ENCODE measurements at places on chromosomes 6 and 20.
A peak's percentile ranks its signal among the peaks of the same experiment; 100 is the strongest.

- DNase-seq = no peak
These were observed 213.6 kb upstream of the DTNBP1 start for GRCh38 chr6:15876406-15876805.

DNA sequence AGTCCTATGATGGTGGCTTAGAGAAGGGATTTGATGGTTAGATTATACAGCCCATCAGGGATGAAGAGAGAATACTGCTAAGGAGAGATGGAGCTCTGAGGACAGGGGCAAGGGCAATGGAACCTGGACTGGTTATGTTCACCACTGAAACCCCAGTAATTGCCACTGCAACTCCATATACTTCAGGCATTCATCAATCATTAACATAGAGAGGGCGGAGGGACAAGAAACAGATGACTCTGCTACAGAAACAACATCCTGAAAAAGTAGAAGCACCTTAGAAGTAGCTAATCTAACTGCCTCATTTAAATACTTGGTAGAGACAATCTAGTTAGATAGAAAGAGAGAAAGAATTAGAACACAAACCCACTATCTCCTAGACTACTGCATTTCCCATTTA lies 89.8 kb downstream of the MDN1 start:
- DNase-seq = no peak

GRCh38 chr6:28315628-28316027 lies 20.3 kb downstream of the ZSCAN31 start:
- no peak for DNase-seq

DNA sequence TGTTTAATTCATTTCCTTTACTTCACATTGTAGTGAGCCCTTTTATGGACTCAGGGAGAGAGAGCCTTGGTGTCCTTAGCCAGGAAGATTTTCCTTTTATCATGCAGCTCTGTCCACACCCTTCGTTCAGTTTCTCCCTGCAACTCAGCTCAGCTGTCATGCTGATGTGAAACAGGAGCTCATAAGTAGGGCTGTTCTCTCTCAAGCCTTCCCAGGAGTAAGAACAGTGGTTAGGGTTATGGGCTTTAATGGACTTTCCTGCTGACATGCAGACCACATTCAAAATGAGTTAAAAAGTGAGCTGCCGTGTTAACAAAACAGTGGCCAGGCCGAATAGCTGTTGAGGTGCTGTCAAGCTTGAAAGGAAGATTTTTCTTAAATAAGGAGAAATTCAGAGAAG lies 104.1 kb downstream of the BCKDHB start:
- no peak for DNase-seq

GRCh38 chr6:127463056-127463455 lies 3.9 kb upstream of the KIAA0408 start:
- DNase-seq = no peak

DNA sequence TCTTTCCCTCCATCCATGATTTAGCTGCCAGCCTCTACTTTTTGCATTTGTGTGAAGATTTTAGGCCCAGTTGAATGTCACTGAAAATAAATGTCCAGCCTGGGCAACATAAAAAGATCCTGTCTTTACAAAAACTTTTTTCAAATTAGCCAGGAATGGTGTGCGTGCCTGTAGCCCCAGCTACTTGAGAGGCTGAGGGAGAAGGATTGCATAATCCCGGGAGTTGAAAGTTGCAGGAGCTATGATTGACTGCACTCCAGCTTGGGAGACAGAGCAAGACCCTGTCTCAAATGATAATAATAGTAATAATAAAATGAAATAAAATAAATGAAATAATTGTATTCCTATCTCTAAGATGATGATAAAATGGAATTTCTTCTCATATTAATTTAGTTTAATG lies 5.0 kb upstream of the GFOD1 start:
- no peak for DNase-seq

DNA sequence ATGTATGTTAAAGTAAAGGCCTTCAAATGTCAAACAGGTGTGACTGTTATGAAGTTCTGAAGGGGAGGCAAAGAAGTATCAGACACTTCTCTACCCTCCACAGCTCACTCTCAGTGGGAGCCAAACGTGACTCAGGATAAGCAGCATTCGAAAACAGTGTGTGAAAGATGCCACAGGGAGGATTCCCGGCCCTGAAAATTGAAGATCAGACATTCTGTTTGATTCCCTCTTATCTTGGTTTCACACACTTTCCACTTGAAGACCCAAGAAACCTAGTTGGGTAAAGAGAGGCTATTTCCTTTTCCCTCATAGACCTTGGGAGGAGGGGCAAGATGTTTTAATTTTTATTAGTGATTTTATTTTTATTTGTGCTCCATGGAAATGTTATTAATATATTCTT lies 164.2 kb upstream of the SUPT3H start:
- DNase-seq = no peak

DNA sequence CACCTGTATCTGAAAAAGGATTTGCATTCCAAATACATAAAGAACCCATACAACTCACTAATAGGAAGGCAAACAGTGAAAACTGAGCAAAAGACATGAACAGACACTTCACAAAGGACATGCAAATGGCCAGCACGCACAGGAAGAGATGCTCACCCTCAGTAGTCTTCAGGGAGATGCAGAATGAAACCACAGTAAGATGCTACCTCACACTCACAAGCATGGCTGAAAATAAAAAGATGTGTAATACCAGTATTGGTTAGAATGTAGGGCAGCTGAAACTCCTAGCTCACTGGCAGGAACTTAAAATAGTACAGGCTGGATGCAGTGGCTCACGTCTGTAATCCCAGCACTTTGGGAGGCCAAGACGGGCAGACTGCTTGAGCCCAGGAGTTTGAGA lies 64.6 kb downstream of the SNX5 start:
- no peak for DNase-seq

DNA sequence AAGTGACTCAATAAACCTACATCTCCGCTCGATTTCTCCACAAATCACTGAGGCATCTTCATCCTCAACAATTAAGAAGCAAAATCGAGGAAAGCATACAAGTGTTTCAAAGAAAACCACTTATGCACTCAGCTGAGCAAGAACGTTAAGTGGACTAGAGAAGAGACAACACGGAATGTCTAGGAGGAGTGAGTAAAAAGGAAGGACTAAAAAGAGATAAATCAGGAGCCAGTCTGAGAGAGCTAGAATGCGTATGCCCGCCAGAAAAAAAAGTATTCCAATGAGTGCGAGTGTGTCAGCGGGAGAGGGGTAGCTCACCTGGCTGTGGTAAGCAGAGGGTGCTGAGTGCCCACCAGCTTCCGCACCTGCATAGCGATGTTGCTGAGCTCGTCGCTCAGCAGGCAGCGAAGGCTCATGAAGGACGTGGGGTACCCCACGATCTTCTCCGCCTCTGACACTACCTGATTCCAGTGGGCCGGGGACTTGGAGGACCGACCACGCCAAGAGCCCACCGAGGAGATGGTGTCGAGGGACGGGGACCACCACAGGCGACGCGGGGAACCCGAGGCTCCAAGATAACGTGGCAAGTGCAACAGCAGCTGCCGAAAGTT lies 587 bp downstream of the PDSS2 start:
- DNase-seq = no peak

- no peak for DNase-seq
These were observed 56.3 kb downstream of the EZR start for GRCh38 chr6:158762787-158763433.

- DNase-seq = no peak
These were observed 271.7 kb upstream of the CHD6 start for GRCh38 chr20:41889844-41890224.

- DNase-seq = no peak
These were observed 62.8 kb downstream of the IRF4 start for GRCh38 chr6:454148-454991.

GRCh38 chr20:47988676-47989075 lies 203.4 kb upstream of the SULF2 start:
- DNase-seq = no peak

- DNase-seq = no peak
These were observed 25.1 kb downstream of the IL20RA start for GRCh38 chr6:137019476-137020272.

DNA sequence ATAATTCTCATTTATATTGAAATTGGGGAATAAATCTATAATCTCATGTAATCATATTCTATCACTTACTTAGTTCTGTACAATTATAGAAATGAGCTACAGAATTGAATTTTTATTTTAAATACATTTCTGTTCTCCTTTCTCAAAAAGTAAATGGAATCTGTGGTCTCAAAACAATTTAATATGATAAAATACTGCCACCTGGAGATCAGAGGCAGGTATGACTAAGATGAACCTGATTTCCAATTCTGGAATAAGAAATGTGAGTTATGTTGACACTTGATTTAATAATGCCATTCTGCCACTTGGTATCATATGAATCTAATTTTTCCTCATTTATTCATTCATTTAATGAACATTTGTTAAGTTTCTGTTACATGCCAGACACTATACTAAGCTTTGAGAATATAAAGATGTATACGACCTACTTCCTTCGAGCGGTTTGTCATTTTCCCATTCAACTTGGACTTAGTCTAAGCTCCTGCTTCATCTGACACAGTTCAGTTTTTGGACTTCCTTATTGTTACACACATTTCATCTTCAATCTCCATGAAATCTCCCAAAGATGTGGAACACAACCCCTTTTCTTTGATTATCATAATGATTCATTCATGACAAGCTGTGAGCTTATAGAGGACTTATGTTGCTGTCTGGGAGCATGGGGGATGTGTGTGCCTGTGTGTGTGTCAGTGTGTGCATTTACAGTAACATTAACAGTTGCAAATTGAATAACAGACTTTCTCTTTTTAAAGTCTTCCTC lies 7.5 kb upstream of the CCDC28A start:
- DNase-seq = no peak

DNA sequence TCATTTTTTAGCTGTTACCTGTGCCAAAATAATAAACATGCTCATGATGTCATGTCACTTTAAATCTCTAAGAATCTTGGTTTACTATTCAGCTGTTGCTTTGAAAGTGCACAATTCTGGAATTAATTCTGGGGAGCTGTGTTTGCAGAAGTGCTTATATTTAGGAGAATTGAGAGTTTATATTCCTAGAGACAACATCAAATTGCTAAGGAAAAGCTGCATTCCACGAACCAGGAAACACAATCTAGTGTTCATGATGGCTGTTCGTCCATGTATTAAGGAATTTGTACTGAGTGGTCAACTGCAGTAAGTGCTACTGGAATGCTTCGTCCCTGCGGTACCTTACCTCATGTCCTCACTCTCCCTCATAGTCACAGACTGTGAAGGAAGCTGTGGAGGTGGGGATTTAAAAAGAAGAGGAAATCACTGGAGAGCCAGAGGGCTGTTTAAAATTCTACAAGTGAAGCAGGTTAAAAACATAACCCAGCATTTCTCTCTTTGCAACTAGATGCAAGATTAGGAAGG lies 161.0 kb downstream of the TRMT11 start:
- DNase-seq = no peak

DNA sequence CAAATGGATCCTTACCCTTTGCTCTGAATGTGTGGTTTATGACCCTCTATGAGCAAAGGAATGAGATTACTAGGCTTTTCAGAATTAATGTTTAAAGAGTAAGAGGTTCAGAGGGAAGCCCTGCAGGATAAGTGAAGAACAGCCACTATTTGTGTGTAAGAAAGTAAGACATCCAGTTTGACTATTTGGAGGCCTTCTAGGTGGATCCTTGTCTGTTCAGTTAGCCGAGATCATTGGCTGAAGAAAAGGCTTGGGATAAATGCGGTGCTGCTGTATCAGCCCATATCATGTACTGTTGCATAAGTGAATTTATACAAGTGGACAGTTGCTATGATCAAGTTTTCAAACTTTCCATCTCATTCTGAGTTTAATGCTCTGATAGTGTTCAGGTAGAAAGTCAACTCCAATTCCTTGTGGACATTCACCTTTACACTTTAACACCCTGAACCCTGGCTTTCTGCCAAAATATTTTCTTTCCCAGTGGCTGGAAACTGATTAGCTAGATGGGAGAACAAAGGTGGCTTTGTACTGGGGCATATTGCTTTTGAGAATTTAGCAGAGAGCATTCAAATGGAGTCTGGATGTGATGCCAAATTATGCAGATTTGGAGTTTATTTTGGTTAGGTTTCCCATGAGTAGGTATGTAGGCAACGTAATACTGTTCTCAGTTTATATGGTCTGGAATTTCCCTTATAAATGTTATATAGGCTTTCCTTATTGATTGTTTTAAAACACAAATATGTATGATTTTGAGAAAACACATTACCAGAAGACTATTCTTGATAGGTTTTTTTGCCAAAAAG lies 15.0 kb downstream of the PARD6B start:
- no peak for DNase-seq

GRCh38 chr6:166567107-166567506 lies 19.4 kb downstream of the RAMACL start:
- no peak for DNase-seq

- DNase-seq = no peak
These were observed 93.4 kb downstream of the ZMYND8 start for GRCh38 chr20:47263080-47263464.

GRCh38 chr6:24931718-24932691 lies 3.8 kb downstream of the RIPOR2 start:
- no peak for DNase-seq

DNA sequence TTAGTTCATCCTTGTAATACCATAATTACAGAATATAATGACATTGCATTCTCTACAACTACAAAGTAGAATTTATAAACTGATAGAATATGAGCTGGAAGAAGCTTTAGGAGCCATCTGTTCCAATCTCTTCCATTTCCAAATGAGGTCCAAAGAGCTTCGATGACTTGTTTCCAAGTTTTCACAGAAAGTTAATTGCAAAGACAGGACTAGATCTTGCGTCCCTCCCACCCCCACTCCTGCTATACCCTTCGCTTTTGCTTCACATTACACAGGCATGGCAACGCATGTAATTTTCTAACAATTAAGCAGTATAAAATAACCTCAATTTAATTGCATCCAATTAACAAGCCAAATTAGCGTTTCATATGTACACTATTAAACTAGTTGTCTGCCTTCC lies 7.0 kb downstream of the HIVEP2 start:
- peak; percentile 63 for DNase-seq

- DNase-seq = no peak
These were observed 2.0 kb upstream of the ACSS1 start for GRCh38 chr20:25059866-25060465.

DNA sequence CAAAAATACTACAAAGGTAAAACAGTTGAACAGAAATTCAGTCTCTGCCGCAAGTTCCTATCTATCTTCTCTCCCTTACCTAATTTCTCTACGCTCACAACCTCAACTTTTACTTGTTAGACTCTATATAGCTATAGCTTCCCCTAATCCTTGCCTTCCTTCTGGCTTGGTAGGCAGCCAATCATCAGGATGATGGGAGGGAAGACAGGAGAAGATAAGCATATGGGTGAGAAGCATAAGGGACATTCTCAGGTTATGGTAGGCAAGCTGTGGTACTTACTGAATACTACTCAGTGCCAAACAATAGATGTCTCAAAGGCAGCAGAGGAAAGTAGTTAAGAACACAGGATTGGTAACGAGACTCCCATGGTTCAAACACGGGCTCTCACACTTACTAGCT lies 7.8 kb downstream of the CCNC start:
- DNase-seq = no peak

DNA sequence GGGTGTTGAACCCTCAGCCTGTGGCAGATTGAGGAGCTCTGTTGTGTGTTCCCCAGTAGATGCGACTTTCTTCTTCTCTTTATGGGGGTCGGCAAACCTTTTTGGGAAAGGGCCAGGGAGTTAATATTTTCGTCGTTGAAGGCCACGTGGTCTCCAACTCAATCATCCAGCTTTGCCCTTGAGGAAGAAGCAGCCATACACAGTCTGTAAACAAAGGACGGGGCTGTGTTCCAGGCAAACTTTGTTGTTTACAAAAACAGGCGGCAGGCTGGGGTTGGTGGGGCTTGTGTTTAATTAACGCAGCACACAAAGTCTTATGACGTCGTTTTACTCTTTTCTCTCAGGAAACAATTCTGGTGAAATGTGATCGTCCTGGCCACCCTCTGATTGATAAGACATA lies 20.2 kb downstream of the KIF25 start:
- DNase-seq = no peak

- no peak for DNase-seq
These were observed 338.2 kb upstream of the ZFP64 start for GRCh38 chr20:52529826-52530225.
